ENCODE measurements at places on chromosomes 2 and 18.

DNA sequence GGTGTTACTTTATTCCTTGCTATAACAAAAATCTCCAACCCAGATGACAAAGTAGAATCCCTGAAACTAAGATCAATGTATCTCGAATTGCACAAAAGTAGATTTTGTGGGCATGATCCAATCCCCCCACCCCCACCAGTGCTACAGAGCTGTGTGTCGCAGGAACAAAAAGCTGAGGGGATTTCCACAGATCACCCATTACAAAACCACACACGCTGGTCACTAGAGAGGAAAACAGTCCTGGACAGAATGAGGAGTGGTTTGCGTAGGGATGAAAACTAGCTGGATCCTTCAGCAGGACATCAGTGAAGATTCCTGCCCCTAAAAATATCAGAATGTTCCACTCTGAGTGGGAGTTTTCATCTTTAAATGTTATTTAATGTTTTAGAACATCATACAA lies 165.3 kb upstream of the STK17B start:
- DNase-seq, result no peak

DNA sequence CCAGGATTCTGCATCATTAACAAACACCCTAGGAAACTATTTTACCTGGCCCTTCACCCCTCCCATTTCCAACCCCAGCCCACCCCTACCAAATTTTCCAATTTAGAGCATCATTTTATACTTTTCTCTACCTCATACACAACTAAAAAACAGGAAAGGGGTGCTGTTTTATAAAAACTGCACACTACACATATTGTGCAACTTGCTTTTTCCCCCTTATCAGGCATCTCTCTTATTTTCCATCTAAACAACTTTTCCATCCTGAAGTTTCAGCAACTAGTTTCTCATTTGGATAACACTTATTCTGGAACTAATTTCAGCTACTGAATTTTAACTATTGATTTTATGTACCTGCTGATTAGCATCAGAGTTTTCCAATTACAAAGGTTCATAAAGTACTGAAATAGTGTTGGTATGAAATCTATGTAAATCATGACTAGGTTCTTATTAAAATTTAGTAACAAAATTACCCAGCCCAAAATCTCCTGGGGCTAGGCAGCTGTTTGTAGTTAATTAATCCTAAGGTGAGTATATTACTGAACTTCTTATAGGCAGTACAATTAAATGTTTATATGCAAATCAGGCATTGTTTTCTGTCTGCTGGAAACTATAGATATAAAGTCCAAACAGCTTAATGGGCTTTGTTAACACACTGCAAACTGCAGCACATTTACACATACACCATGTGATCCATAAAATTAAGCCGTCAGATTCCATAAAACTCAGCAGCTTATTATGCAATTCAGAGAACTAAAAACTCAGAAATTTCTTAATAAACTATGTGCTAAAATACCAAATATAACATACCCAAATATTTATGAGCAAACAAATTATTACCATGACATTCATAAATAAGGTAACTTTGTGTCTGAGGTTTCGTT lies 7.9 kb downstream of the SF3B1 start:
- DNase-seq, result no peak

- no peak for DNase-seq
Observed at GRCh38 chr18:55206927-55207326, 247.7 kb upstream of the CCDC68 start.

- no peak for DNase-seq
Observed at GRCh38 chr2:65076345-65076710, 20.1 kb downstream of the CEP68 start.

DNA sequence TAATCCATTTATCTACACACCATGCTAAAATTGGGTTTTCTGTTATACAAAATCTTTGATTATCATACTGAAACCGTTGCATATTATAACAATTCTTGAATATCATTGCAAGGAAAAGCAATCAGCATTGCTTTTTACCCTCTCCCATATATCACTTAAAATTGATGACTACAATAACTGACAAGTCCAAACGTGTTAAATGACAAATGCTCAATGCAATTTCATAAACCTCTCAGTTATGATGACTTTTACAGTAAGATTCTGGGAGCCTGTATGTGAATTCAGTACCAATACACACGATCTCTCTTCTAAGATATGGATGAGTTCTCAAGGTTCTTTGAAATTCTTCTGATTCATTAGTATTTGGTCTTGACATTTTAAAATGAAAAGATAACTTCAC lies 368.5 kb upstream of the TRIB2 start:
- DNase-seq, result no peak

DNA sequence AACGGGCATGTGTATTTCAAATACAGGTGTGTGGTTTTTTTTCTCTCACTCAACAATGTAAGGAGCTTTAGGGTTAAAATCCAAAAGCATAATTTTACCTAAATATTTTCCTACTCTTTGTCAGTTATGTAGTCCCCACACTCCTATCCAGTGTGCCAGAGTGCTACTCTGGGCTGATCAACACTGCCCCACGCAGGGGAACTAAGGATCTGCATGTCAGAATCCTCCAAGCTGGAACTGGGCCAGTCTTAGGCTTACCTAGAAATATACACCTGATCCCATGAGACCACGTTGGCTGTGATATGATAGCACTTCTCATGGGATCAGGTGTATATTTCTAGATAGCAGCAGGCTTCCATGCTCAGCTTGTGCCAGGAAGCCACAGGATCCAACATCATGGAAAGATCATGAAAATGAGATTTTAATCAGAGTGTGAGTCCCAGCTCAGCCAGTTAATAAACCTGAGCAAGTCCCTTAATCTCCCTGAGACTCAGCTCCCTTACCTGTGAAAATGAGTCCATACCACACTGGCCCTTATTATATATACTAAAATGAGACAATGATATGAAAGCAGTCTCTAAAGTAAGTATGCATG lies 29.7 kb downstream of the CCDC141 start:
- DNase-seq, result no peak

GRCh38 chr2:240464514-240465241 lies 29.2 kb downstream of the GPC1 start:
- DNase-seq, result no peak

Measured in GM18507 (cell line).